ENCODE measurements at places on chromosomes 2 and 18.

GRCh38 chr18:32577561-32577960 is 106.9 kb upstream of the GAREM1 start:
- DNase-seq: no peak

DNA sequence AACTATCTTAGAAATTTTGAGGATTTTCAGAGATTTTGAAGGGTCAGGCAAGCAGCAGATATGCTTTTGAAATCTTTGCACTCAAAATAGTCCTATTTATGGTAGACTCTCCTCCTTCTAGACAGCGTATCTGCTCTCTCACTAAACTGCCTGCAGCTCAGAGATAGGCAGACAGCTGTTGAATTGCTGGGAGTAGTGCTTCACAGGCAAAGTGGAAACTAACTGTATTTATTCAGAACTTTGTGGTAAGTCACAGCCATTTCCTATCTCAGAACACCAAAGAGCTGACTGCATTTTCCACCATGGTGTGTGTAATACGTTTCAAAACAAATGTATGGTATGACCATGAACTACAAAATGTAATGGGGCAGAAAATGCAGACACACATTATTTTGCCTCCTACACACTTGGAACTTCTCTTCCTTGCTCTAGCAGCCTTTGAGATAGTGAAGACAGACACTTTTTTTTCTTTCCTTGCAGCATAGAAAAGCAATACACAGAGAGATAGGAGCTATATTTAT is 352.4 kb downstream of the LRP1B start:
- no peak for DNase-seq

DNA sequence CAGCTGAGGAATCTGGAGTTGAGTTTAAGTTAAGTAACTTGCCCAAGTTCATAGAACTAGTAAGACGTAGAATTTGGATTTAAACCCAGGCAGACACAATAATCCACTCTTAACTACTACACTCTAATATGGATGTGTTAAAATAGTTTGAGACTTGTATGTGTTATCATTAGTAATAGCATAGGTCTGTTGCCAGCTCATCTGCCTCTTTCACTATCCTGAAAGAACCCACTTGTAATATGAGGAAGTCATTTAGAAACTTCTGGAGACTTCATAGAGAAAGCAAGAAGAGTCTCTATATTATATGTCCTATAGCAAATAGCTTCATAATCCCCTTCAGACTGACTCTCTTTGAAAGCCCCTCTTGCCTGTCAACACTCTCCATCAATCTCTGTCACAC is 43.0 kb upstream of the ACADL start:
- no peak for DNase-seq

- DNase-seq: no peak
Observed at GRCh38 chr2:183530333-183530901, 406.2 kb downstream of the NUP35 start.

- no peak for DNase-seq
Observed at GRCh38 chr2:124001696-124002430, 23.2 kb upstream of the CNTNAP5 start.

Data from fibroblast of skin of right quadriceps (primary cell).